Neural progenitor cell (in vitro differentiated cells): ENCODE measurements at places on chromosomes 12 and 14. TPM values are rescaled to one million over a fixed set of nuclear protein-coding genes. Genes with fewer than 3 reads are reported as not detected.

- DNase-seq: no peak
These were observed 153.2 kb upstream of the ABCD2 start for GRCh38 chr12:39772821-39773259.

GRCh38 chr14:100546051-100546443 is 41.2 kb downstream of the BEGAIN start:
- no peak for DNase-seq

- DNase-seq: no peak
These were observed 86.0 kb downstream of the FAR2 start for GRCh38 chr12:29234965-29235626.

DNA sequence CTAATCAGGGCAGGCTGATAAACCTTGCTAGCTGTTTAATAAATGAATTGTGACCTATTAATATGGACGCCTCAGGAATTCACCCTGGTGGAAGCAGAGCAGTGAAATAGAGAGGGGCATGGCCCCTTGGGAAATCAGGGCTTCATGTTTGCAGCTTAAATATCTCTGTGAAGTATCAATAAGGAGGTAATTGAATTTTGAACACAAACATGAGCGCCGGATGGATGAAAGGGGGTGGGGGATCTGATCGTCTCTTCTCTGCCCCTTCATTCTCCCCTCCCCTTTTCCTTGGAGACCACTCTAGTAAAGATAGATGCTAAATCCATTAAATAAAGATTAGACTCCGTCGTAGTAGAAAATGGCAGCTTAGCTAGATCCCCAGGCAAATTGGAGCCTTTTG is 70.5 kb downstream of the LIN52 start:
- no peak for DNase-seq

Gene HOXC6
- total RNA-seq: not detected in 2 replicates

Gene SOAT2
- total RNA-seq: not detected in 2 replicates

Gene TMEM63C
- total RNA-seq: 1.1 and 1.5 TPM in 2 replicates

Gene NTF3
- total RNA-seq: 6.7 and 11.0 TPM in 2 replicates
